ENCODE measurements at places on chromosomes 3 and 15. TPM values are rescaled to one million over a fixed set of nuclear protein-coding genes. Genes with fewer than 3 reads are reported as not detected.

GOLGA6L22 gene
- not detected for total RNA-seq

DNA sequence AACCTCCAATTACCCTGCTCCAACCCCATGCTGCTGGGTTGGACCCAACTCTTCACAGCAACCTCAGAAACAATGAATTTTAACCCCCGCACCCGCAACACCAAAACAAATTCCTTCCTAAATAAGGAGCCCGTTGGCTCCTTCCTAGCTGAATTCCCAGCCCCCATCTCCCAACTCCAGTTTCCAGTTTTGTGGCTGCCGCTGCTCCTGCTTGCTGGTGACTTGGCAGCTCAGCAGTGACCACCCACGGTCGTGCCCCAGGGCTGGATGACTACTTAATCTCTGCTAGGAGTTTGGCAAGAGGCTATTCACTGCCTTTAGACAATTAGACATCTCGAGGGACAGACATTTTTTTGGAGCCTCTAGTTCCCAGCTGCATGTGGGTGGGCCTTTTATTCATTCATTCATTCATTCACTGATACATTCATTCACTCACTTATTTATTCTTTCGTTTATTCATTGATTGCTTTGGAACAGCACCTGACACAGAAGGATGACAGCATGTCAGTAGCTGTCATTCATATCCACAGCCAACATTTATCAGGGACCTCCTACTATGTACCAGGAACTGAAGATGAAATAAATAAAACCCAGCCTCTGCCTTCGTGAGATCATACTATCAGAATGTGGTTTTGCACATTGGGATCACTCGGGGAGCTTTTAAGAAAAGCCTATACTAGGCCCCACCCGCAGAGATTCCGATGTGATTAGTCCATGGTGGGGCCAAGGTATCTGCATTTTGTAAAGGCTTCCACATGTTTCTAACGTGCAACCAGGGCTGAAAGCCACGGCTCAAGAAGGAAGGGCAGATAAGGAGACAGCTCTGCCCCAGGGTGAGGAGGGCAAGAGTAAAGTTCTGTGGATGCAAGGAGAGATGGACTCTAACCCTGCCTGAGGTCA lies 256.5 kb downstream of the SHQ1 start:
- DNase-seq = no peak

DNA sequence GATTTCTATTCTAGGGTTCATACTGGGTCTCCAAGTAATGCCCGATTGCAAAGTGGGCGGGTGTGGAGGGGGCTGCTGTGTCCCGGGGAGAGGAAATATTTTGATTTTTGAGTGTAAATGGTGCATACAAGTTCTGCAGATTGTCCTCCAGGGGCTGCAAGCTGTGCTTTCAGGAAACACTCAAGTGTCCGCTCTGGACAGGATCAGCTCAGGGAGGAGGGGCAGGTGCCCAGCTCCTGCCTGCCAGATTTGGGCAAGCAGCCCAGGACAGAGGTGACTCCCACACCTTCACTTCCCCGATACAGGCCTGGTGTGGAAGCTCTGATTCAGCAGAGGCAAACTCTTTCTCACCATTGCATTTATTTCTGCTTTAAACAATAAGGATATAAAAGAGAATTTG lies 142.7 kb downstream of the ALDH1A2 start:
- DNase-seq = no peak

DNA sequence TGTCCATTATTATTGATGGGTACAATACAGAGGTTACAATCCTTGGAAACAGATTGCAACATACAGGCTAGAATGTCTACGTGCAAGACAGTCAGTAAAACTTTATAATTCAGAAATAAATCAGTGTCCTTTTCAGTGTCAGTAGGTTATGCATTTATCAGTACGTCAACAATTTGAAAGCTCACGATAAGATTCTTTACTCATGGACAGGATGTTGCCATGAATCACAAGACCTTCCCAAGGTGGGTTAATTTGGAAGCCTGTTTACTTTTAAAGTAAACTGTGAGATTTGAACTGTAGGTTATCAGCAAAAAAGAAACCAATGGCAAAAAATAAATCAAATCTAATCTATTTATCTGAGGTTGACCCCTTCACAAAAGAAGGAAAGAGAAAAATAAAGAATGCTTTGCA lies 243.9 kb upstream of the AGTR1 start:
- DNase-seq = no peak

GRCh38 chr15:48695088-48695826 lies 49.7 kb upstream of the FBN1 start:
- no peak for DNase-seq
